H9 (cell line): ENCODE measurements at places on chromosomes 1 and 21. TPM values are rescaled to one million over a fixed set of nuclear protein-coding genes. Genes with fewer than 3 reads are reported as not detected.

- DNase-seq: no peak
These were observed 94.4 kb downstream of the PDE9A start for GRCh38 chr21:42747746-42748351.

DNA sequence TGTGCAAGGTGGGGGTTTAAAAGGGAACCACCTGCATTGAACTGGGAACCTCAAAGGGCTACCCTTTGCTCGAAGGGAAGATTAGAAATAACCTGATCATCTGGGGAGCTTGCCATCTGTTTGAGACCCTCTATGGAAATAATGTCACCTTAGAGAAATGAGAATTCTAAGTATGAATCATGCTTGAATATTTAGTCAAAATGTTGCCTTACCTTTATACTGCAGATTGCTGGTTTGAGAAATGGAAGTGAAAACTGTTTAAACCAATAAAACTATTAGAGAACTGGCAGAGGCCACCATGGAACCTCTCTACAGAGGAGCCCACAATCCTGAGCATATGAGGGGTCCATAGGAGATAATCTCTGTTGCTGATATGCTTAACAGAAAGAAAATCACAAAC lies 131.2 kb upstream of the FAM78B start:
- DNase-seq: no peak

DNA sequence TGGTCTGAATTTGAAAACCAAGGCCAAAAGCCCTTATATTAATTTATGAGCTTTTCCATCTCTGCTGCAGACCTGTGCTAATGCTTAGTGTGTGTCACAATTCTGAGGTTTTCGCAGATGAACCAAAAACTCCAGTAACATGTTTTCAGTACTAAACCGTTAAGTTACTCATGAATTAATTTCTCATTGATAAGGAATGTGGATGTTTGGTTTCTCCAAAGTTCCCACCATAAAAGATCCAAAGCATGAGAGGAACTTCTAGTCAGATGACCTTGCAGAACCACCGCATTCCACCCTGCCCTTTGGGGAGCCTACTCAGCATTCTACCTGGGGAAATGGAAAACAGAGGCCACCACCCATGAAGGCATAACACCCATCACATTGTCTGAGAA lies 7.5 kb upstream of the LEPR start:
- DNase-seq: no peak

GRCh38 chr1:29712801-29713200 lies 476.5 kb downstream of the PTPRU start:
- DNase-seq: no peak

GRCh38 chr1:97783751-97784150 lies 137.1 kb downstream of the DPYD start:
- no peak for DNase-seq

DNA sequence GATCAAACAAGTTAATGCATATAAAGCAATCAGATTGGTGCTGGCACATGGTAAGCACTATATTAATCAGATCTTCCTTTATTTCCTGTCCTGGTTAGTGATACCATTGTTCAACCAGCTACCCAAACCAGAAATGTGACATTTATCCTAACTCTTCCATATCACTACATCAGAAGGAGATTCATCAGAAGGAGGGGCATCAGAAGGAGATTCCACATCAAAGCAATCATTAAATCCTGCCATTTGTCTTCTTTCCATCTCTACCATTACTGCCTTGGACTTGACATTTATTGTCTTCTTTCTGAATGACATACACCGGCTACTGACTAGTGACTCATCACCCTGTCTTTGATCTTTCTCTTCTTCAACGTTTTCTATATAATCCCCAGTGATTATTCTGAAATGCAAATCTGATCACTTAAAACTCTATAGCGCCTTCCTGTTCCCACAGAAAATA lies 75.0 kb downstream of the DNM3 start:
- DNase-seq: no peak

DNA sequence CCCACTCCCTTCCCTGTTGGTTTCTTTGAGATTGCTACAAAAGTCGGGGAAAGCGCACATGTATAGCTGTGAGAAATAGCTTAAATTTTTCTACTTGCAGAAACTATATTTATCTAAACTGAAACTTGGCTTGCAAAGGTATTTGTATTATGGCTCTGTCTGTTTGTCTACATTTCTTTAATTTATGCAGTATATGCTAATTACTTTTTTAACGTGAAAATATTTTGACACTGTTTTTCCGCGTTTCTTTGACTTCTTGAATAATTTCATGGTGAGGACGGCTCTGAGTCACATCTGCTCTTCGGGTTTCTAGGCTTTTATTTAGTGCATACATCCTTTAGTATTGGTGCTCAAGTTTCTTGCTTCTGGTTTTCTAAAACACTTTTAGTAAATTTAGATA lies 182.1 kb upstream of the ZRANB2 start:
- DNase-seq: no peak

The IL19 gene
- not detected in 2 replicates for total RNA-seq

The SLC6A17 gene
- total RNA-seq: 0.17 and 0.46 TPM in 2 replicates

GRCh38 chr1:247345881-247346280 lies 14.2 kb upstream of the ZNF496 start:
- DNase-seq: no peak

GRCh38 chr1:206460836-206461426 lies 9.3 kb upstream of the IKBKE start:
- no peak for DNase-seq

- no peak for DNase-seq
These were observed 25.6 kb upstream of the IER5 start for GRCh38 chr1:181062836-181063428.

DNA sequence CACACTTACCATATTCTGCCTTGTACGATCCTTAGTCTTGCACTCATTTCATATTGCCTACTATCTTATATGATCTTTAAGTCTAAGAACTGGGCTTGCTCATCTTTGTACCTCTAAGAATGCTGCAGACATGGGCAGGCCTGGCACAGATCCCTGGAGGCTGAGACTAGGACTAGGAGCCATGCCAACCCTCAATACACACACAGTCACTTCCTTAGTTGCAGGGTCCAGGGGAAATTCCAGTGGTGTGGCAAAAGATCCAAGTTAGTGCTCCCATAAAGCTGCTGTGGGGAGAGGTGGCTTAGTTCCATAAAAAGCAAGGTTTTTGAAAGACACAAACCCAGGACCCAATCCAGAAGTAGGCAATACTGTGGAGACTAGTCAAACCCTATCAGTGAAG lies 59.9 kb downstream of the CYYR1 start:
- DNase-seq: no peak

DNA sequence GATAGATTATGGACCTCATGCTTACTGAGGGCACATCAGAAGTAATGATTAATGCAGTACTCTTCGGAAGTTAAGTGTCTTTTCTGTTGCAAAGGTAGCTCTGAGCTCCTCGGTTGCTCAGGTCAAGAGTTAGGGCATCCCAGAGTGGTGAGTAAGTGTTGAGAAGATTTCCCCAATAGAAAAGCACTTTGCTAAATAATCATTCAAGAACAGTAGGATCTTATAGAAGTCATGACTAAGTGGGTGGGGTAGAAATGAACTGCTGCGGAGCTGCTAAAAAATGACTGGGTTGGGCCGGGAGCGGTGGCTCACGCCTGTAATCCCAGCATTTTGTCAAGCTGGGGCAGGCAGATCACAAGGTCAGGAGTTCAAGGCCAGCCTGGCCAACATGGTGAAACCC lies 648.6 kb upstream of the CAMK1G start:
- DNase-seq: no peak

DNA sequence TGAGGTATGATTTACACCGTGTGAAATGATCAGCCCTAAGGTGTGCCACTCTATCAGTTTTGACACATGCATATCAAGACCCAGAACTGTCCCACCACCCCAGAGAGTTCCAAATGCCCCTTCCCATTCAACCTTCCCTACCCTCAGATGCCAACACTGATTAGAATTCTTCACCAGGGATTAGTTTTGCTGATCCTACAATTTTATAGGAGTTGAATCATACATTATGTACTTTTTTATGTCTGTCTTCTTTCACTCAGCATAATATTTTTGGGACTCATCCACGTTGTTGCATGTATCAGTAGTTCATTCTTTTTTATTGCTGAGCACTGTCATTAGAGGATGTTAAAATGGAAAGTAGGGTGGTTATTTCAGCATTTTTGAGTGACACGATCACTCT lies 178.3 kb downstream of the ZSCAN20 start:
- no peak for DNase-seq
